ENCODE measurements at places on chromosomes 5 and 9.

DNA sequence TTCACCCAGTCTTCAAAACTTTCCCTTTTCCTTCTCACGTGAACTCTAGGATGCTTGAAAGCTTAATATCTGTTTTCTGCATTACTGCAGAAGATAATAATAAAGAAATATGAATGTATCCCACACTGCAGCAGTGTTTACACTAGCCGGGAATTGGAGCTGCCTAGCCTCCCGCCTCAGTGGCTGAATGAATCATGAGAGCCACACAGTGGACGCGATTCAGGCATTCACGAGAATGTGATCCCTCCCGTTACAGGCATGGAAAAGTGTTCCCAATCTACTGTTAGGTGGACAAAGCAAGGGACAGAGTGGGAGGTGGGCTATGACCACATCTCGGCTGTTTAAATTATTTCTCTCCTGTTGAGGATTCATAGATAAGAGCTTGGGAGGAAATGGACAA lies 69.4 kb upstream of the CTSL start:
- no peak overlapping the region for H3K27ac ChIP-seq
- peaks cover under 1% of the 10 kb centered on the region for H3K4me1 ChIP-seq
- no peaks in the 10 kb centered on the region for H3K36me3 ChIP-seq
- no peaks in the 10 kb centered on the region for H3K27me3 ChIP-seq
- no peak overlapping the region for H3K4me3 ChIP-seq

DNA sequence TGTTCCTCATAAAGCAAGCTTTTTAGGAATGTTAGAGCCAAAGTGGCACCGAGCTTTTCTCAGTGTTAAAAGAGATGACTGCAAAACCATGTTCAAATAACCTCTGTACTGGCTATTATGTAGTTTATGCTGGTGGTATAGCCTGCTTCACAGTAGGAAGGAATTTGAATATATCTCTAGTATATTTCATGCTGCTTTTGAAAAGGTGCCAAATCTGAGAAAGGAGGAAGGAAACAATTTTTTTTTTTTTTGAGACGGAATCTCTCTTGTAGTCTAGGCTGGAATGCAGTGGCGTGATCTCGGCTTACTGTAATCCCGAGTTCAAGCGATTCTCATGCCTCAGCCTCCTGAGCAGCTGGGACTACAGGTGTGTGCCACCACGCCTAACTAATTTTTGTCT lies 13.5 kb downstream of the CREBRF start:
- H3K4me3 ChIP-seq: no peak overlapping the region
- DNase-seq: no peak
- H3K27me3 ChIP-seq: no peaks in the 10 kb centered on the region

- no peak for DNase-seq
- H3K36me3 ChIP-seq: no peaks in the 10 kb centered on the region
- H3K4me1 ChIP-seq: peaks cover 60% of the 10 kb centered on the region
- H3K27me3 ChIP-seq: no peaks in the 10 kb centered on the region
- no peak overlapping the region for H3K4me3 ChIP-seq
Measured at GRCh38 chr9:37969130-37969529, 65.2 kb upstream of the SLC25A51 start.

DNA sequence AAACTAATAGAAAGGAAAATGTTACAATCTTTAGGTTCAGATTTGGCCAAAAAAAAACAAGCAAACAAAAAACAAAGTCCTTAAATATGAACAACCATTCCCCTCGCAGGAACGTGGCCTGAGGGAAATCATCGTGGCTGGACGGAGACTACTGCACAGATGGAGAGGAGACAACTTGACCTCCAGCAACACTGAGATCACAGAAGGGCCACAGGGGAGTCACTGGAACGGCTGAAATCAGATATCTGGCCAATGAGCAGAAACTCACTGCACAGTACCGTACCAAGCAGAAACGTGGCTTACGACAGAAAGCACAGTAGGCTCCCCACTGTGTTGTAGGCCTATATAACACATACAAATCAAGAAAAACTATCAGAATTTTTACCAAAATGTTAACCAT lies 27.7 kb downstream of the CAMSAP1 start:
- peaks cover 6% of the 10 kb centered on the region for H3K4me1 ChIP-seq
- no peak overlapping the region for H3K4me3 ChIP-seq
- H3K36me3 ChIP-seq: peaks cover 4% of the 10 kb centered on the region
- no peak overlapping the region for H3K27ac ChIP-seq
- no peak for DNase-seq
- H3K27me3 ChIP-seq: no peaks in the 10 kb centered on the region

DNA sequence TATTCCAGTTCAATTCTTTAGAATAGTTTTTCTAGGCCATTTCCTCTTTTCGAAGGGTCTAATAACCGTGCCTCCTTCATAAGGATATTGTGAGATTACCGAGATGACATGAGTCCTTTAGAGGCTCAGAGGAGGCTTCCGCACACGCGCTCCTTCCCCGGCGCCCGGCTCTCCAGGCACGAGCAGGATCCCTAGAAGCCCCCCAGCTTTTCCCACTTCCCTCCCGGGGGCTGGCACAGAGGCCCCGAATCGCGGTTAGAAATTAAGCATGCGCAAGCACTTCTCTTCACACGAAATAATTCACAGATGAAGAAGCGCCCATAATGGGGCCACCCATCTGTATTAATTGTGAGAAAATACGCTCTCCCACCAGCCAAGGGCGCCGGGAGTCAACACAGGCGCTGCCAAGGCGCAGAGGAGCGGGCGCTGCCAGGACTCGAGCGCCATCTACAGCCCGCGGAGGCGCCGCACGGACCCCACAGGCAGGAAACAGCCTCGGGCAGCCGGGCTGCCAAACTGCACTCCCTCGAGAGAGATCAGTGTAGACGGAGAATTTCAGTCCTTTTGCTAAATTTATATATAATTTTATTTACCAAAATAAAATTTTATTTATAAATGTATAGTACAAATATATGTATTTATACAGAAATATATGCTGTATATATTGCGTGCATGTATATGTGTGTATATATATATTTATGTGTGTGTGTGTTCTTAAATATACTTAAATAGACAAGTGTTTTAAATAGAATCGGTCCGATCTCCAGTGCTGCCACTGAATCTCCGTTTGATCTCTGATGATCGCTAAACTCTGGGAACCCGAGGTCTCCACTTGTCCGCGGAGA lies 258.1 kb upstream of the NFIL3 start:
- H3K27ac ChIP-seq: no peak overlapping the region
- no peaks in the 10 kb centered on the region for H3K4me1 ChIP-seq
- no peak for DNase-seq
- H3K36me3 ChIP-seq: no peaks in the 10 kb centered on the region

DNA sequence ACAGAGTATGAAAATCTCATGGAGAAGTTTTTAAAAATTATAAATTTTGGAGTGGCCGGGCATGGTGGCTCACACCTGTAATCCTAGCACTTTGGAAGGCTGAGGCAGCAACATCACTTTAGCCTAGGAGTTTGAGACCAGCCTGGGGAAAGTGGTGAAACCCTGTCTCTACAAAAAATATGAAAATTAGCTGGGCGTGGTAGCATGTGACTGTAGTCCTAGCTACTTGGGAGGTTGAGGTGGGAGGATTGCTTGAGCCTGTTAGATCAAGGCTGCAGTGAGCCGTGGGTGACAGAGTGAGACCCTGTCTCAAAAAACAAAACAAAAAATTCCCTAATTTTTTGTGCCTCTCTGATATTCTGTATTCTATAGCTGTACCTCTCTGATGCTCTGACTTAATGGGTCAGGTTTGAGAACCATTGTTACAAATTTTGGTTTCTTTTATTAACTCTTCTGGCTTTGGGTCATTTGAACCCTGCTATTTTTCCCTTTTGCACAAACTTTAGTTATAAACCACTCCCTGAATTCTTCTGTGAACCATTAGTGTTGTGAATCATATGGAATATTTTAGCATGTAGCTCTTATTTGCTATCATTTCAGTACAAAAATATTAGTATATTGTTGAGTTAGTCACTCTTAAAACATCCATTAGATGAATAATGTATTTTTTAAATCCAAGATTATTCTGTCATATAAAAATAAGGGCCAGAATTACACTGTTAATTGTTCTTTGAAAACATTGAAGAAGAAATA lies 51.0 kb downstream of the FER start:
- H3K4me3 ChIP-seq: no peak overlapping the region
- H3K36me3 ChIP-seq: no peaks in the 10 kb centered on the region
- H3K27ac ChIP-seq: no peak overlapping the region
- H3K4me1 ChIP-seq: no peaks in the 10 kb centered on the region
- no peaks in the 10 kb centered on the region for H3K27me3 ChIP-seq
- DNase-seq: no peak

DNA sequence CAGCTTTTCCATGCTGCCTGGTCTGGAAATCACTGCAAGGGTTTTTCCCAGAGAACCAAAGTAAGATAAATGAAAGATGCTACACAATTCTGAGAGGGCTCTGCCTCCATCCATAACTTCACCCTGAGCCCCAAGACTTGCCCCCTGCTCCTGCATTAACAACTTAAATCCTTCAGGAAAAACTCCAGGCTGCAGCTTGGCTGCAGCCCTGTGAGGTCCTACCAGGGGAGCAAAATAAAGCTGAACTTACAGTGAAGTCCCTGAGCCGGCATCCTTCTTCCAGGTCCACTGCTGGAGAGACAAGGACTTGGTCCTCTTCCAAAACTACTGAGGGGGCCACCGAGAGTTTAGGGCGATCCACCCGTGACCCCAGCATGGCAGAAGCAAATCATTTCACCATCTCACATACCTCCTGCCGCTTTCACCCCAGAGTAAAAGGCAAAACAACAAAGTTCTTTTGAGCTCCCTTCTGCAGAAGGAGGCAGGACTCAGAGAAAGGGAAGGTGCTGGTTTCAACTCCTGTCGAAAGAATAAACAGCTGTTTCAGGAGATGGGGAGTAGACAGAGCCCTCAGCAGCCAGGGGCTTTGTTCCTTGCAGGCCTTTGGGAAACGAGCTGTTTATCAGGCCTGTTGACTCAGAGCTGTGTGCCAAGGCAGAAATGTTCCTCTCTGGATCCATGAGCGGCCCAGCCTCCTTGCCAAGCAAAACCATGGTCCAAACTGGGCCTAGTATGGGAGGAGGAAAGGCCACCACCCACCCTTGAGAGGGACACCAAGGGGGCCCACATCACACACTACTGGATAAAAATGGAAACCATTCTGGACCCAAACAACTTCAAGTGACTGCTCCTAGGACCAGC lies 20.6 kb downstream of the GGTA1 start:
- no peak overlapping the region for H3K4me3 ChIP-seq
- peaks cover 29% of the 10 kb centered on the region for H3K4me1 ChIP-seq
- no peak for DNase-seq

DNA sequence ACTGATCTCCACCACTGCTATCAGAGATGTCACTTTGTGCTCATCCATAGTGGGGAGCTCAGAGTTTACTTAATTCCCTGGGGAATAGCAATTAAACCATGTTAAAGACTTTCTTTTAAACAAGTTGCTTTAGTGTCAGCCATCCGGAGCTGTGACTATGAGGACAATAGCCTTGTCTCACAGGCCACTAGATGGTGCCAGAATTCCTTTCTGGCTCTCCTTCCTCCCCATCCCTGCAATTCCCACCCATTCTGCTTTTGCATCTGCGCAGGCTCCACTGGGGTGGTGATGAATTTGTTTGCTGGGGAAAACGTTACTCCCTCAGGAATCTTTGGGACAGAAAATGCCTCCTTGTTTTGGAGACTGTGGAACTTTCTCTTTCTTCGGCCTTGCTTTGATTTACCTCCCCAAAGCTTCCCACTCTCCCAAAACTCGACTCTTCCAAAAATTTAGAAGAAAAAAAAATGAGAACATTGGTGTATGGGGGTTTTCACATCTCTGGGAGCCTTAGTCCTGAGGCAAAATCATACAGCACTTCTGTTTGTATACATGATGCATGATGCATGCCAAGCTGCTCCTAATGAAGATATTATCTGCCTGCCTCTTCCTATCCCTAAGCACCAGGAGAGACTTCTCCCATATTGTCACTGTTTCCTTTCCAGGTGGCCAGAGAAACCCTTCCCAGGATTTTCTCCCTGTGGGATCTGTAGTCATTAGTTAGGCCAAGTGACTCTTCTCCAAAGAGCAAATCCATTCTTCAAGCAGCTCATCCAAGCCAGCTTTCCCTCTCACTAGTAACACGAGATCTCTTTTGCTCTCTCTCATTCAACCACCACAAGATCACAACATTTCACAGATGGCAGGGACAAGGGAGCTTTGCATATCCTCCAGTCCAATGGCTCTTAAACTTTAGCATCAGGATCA lies 466.1 kb downstream of the TLR4 start:
- no peak overlapping the region for H3K27ac ChIP-seq
- H3K36me3 ChIP-seq: no peaks in the 10 kb centered on the region
- DNase-seq: no peak

- no peaks in the 10 kb centered on the region for H3K27me3 ChIP-seq
- no peak for DNase-seq
- peaks cover 19% of the 10 kb centered on the region for H3K4me1 ChIP-seq
- peak overlapping the region; percentile 58 for H3K4me3 ChIP-seq
- H3K27ac ChIP-seq: peak overlapping the region; percentile 52
Measured at GRCh38 chr5:69492923-69493395, 369 bp downstream of the OCLN start.

DNA sequence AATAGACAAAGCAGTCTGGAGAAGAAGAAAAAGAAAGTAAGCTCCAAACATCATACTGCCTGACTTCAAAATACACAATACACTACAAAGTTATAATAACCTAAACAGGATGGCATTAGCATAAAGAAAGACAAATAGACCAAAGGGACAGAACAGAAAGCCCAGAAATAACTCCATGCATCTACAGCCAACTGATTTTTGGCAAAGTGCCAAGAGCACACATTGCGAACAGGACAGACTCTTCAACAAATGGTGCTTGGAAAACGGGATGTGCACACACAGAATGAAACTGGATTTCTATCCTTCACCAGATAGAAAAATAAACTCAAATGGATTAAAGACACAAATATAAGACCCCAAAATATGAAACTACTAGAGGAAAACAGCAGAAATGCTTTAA lies 66.6 kb upstream of the SPATA31E1 start:
- H3K36me3 ChIP-seq: no peaks in the 10 kb centered on the region
- no peak overlapping the region for H3K27ac ChIP-seq
- no peak for DNase-seq
- no peak overlapping the region for H3K4me3 ChIP-seq
- no peaks in the 10 kb centered on the region for H3K27me3 ChIP-seq

- no peaks in the 10 kb centered on the region for H3K36me3 ChIP-seq
- no peaks in the 10 kb centered on the region for H3K27me3 ChIP-seq
- H3K27ac ChIP-seq: peak overlapping the region; percentile 71
- peaks cover 31% of the 10 kb centered on the region for H3K4me1 ChIP-seq
- no peak overlapping the region for H3K4me3 ChIP-seq
- no peak for DNase-seq
Measured at GRCh38 chr9:614431-614830, 227.1 kb upstream of the DMRT1 start.

GRCh38 chr5:54249210-54250028 lies 61.0 kb downstream of the ARL15 start:
- H3K4me3 ChIP-seq: no peak overlapping the region
- H3K4me1 ChIP-seq: no peaks in the 10 kb centered on the region
- DNase-seq: no peak
- H3K27me3 ChIP-seq: no peaks in the 10 kb centered on the region

GRCh38 chr9:82606071-82606470 lies 456.9 kb downstream of the RASEF start:
- H3K4me1 ChIP-seq: peaks cover 10% of the 10 kb centered on the region
- H3K27me3 ChIP-seq: no peaks in the 10 kb centered on the region
- no peak overlapping the region for H3K27ac ChIP-seq
- DNase-seq: no peak
- H3K36me3 ChIP-seq: no peaks in the 10 kb centered on the region

Measured in vagina (tissue), 2 donors.